Dermis microvascular lymphatic vessel endothelial cell (primary cell): ENCODE measurements at places on chromosomes 3 and 15. TPM values are rescaled to one million over a fixed set of nuclear protein-coding genes. Genes with fewer than 3 reads are reported as not detected.

DNA sequence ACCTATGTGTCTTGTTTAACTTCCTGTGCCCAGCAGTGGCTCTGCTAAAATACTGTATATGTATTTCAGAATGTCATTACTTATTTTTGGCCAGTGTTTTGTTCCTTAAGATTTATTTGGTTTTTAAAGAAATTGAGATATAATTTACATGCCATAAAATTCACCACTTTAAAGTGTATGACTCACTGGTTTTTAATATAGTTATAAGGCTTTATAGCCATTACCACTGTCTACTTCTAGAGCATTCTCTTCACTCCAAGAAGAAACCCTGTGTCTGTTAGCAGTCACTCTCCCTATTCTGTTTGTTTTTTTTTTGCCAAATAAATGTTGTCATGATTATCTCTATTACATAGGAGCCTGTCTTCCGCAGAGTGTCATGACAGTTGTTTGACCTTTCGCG lies 25.8 kb downstream of the PPM1L start:
- DNase-seq, result no peak

DNA sequence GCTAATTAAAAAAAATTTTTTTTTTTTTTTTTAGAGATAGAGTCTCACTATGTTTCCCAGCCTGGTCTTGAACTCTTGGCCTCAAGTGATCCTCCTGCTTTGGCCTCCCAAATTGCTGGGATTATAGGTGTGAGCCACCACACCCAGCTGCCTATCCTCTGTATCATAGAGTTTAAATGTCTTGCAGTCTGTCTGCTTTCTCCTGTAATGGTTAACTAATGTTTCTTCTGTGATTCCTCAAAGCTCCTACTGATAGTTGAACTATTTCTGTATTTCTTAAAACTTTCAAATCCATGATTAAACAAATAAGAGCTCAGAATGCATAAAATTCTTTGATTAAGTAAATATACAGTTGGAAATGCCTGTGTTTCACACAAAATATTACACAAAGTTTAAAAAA lies 115.4 kb upstream of the TPM1 start:
- no peak for DNase-seq

- no peak for DNase-seq
Observed at GRCh38 chr15:56806148-56806536, 72.8 kb upstream of the ZNF280D start.

- DNase-seq, result no peak
Observed at GRCh38 chr3:156037356-156037755, 83.0 kb upstream of the KCNAB1 start.

GRCh38 chr15:47844437-47844836 lies 127.1 kb downstream of the SEMA6D start:
- DNase-seq, result no peak

The VGLL3 gene
- 0.13 TPM in 1 of 2 replicates, not detected in the other for total RNA-seq

GRCh38 chr3:118781839-118782238 lies 252.8 kb downstream of the IGSF11 start:
- DNase-seq, result no peak

GRCh38 chr3:59163953-59164352 lies 114.1 kb upstream of the CFAP20DC start:
- DNase-seq, result no peak

DNA sequence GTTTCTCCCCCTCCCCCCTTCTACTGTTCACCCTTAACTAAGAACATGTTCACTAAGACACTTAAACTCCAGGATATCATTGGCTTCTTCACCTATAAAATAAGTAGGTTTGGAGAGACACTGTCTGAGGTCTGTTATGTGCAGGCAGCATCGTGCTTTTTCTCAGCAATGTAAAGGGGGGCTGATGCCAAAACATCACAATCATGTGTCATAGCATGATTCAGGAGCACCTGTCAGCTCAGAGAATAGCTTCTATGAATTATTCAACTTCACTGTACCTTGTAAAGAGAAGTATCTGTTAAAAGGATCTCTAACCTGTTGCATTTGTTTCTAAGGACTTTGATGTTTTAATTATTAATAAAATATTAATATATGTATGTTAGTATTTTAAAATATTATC lies 211.4 kb upstream of the EPHA3 start:
- no peak for DNase-seq

The EPHB3 gene
- 0.13 and 0.25 TPM in 2 replicates for total RNA-seq

DNA sequence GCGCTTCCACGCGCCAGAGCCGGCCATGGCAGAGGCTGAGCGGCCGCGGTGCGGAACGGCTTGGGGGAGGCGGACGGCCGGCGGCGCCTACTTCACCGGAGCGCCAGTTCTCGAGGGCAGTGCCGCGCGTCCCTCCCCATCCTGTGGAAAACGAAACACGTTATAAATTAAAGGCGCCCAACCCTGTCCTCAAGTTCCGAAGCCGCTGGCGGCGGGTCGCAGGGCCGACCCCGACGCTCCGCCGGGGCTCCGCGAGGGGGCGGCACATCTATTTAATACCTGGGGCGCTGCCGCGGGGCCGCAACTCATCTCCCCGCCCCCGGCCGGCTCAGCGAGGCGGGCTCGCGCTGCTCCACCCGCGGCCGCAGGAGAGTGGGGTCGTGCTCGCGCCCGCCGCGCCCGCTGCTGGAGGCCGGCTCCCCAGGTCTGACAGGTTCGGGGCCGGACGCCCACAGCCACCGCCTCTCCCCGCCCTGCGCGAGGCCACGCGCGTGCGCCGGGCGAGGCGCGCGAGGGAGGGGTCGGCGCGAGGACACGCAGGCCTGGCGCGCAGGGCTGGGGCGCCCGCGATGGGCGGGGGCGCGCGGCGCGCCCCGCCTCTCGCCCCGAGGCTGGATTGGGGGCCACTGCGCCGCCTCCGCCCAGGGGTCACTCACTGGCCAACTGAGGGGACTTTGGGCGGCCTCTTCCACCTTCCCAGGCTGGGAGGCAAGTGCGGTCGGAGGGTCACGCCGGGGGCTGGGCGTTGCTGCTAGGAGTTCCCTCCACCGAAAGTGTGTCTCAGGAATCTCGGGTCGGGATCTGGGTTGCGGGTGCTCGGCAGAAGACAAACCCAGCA lies at the start of gene SLC30A4:
Gene SLC30A4, minus strand, starts transcription at position 428 of the 838 bp plus-strand sequence. Its CDS starts 401 bp downstream, at position 27.
- no peak for DNase-seq

DNA sequence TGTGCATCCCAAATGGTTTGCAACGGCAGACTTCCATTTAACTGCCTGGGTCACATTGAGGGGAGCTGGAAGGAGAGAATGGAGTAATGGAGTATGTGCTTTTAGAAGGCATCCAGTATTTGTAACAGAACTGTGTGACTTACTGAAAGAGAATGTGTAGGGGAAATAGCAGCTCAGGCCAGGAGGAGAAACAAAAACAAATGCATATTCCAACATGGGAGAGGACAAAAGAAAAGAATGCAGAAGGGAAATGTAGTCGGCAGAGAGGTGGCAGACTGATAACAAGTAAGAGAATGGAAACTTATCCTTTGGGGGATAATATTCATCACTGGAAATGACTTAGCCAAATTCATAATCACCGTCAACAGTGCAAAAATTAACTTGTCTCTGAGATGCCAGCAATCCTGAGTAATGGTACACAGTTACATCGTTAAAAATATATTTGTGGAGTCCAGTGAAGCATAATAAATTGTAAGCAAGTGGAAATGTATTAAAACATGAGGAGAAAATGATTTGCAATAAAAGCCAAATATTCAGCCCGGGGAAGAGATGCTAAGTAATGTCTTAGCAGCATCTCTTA lies 294.9 kb upstream of the SGO1 start:
- peak; percentile 87 for DNase-seq

DNA sequence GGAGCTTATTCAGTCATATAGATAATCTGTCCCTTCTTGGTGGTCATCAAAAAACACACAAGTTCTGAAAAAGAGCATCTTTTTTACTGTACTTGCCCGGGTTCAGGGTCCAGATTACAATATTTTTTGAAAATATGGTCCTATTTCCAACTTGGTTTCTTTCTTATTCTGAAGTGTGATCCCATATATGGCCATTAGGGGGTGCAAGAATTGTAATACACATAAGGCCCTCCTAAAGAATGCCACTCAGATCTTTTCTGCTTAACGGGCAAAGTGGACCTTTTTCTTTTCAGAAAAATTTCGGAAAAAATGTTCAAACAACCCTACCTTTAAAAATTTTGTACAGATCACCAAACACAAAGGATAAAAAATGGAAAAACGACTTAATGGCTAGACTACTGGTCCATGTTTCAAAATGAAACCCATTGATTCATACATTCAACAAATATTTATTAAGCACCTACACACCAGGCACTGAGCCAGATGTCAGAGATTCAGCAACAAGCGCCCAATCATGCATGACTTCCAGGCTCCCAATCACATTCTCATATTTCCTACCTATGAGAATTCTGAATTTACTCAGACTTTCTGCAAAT lies 102.0 kb upstream of the MYRIP start:
- DNase-seq, result peak; percentile 32

DNA sequence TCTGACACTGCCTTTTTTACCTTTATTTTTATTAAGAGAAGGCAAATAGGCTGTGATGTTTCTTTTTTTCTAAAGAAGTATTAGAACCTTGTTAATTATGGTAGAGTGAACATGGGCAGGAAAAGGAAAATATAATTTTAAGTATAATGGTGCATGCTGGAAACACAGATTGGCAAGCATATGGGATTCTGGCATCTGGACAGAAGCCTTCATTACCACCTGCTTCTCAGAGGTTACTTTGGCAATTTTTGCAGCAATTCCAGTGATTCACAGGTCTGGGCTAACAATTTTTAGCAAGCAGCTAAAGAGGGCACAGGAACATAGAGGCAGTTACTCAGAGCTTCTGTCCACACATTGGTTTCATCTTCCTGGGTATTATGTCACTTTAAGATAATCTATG lies 258.3 kb downstream of the DIPK2A start:
- DNase-seq, result no peak

The DPPA4 gene
- total RNA-seq, result not detected in 2 replicates

DNA sequence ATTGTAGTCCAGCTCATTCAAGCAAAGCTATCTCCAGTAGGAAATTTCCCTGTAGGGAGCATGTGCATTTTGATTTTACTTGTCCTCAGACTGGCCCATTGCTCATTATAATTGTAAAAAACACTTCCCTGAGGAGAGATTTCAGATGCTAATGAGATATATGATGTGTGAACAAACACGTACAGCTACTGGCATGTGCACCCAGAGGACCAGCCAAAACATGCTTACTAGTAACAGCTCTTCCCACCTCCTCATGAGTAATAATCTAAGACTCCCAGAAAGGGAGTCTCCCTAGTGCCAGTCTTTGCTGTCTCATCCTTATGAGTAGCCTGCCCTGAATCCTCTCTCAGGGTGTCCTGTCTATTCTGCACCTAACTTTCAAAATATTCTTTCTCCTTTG lies 43.4 kb downstream of the FBXO22 start:
- no peak for DNase-seq

DNA sequence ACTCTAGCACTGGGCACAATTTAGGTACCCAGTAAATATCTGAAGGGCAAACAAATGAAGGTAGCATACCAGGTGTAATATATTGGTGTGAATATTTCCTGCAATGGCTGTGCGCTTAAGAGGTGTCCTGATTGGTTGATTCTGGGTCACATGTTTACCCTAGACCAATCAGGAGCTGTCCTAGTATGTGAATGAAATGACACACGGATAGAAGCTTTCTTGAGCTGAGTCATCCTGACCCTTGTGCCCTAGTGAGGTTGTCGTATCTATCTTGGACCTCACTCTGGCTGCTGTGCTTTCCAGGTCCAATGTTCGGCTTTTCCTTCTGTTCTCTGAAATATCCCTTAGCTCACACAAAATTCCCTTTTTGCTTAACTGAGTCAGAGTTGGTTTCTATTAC lies 58.1 kb upstream of the FOXP1 start:
- DNase-seq, result no peak

DNA sequence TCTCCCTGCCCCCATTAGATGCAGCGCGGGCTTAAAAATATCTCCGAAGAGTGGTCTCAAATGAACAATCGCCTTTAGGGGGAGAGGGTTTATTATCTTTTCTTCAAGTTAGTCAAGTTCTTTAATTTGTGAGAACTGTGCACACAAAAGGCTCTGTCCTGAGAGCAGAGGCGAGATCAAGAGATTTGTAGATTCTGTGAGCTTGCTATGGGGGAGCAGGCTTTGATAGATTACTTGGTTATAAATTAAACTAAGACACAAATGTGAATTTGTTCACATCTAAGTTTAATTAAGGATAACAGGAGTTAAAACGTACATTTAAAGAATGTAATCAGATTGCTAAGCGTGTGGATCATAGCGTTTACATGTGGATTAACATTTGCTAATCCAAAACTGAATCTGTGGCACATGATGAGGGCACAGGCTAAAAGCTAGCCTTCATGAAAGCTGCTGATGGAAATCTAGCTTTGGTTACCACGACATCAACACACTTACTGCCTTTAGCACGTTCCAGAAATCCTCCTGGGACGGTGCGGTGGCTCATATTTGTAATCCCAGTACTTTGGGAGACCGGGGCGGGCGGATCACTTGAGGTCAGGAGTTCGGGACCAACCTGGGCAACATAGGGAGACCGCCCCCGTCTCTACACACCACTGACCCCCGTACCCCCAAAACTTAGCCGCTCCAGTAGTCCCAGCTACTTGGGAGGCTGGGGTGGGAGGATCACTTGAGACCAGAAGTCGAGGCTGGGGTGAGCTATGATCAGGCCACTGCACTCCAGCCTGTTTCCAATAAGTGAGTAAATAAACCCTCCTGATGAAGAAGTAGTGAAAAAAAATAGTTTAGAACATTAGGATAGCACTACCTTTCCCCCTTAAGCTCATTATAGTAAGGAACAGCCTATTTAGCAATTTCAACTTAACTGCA lies 1.0 kb upstream of the PRTG start:
- DNase-seq, result no peak

- no peak for DNase-seq
Observed at GRCh38 chr3:107356706-107357105, 20.5 kb upstream of the CCDC54 start.

The CTXN2 gene
- total RNA-seq, result not detected in 2 replicates

- DNase-seq, result no peak
Observed at GRCh38 chr3:150407808-150408220, 284 bp upstream of the TSC22D2 start.

DNA sequence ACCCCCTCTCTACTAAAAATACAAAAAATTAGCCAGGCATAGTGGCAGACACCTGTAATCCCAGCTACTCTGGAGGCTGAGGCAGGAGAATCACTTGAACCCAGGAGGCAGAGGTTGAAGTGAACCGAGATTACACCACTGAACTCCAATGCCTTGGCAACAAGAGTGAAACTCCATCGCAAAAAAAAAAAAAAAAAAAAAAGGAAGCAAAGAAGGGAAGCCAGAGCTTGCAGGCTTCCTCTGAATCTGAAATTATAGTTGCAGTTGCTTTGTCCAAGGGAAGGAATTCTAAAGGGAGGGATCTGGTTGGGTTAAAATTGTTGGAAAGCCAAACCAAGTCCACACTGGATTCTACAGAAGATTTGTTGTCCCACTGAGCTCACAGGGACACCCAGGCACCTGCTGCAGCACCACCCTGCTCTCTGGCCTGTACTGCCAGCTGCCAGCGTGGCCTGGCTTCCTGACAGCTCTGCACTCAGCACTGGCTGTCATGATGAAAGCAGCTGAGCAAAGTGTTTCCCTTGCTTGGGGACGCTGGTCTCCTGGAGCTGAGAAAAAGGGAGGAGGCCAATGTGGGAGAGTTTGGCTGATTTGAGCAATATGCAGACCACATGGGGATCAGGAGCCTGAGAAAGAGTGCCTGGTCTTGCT lies 88.8 kb upstream of the HES1 start:
- DNase-seq, result peak; percentile 42

- no peak for DNase-seq
Observed at GRCh38 chr15:77774350-77774749, 141.6 kb upstream of the LINGO1 start.

- DNase-seq, result no peak
Observed at GRCh38 chr3:123092243-123092642, 25.4 kb downstream of the PDIA5 start.

The LRRC2 gene
- total RNA-seq, result under 0.01 and 0.13 TPM in 2 replicates

The EFHB gene
- total RNA-seq, result under 0.01 TPM in 1 of 2 replicates, not detected in the other

GRCh38 chr3:100783619-100784018 lies 74.3 kb downstream of the TFG start:
- DNase-seq, result no peak

GRCh38 chr3:79162653-79163052 lies 605.1 kb downstream of the ROBO1 start:
- DNase-seq, result no peak
